ENCODE measurements at places on chromosomes 2 and 18. TPM values are rescaled to one million over a fixed set of nuclear protein-coding genes. Genes with fewer than 3 reads are reported as not detected.

GRCh38 chr2:156306821-156307220, 25.7 kb downstream of the NR4A2 start:
- H3K36me3 ChIP-seq: no peaks in the 10 kb centered on the region
- no peak overlapping the region for H3K4me3 ChIP-seq
- no peaks in the 10 kb centered on the region for H3K4me1 ChIP-seq

- H3K4me1 ChIP-seq: no peaks in the 10 kb centered on the region
- H3K27ac ChIP-seq: no peak overlapping the region
- no peaks in the 10 kb centered on the region for H3K36me3 ChIP-seq
Measured at GRCh38 chr2:121254748-121255147, 30.3 kb downstream of the TFCP2L1 start.

PFN4 gene
- 1.3 TPM for total RNA-seq

HSPE1 gene
- total RNA-seq: 165 TPM

DNA sequence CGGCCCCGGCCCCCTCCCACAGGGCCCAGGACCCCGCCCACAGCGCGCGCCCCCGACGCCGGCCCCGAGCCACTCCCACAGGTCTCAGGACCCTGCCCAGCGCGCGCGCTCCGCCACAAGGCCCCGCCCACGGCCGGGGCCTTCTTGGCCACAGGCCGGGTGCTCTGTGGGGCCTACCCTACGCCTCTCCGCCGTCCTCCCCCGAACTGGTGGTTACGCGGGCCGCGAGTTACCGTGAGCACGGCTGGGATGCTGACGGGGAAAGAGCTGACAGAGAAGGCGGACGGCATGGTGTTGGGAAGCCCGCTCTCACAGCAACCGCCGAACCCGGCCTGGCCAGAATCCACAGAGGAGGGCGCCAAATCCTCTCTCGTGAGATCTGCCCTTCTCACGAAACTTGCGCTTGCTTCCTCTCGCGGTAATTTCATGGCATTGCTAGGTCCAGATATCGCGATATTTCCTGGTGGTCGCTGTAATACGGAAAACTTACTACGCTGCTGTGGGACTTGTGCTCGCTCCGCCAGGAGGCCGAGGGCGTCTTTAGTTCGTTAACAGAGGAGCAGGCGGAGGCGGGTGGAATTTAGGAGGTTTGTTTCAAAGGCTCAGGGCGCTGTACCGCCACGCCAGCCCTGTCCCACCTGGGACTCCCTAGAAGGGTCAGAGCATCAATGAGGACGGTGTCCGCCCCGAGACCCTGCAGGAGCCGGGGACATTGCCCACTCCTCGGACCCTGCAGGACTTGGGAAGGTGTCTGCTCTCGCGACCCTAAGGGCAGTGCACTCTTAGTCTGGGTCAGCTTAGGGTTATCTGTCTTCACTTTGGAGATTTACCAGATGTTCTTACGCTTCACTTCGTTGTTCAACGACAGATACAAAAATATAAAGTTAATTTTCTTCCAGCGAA, at the start of gene TMEM18:
Gene TMEM18, minus strand, starts transcription at position 351 of the 903 bp plus-strand sequence. Its CDS starts 61 bp downstream, at position 290.
- no peaks in the 10 kb centered on the region for H3K36me3 ChIP-seq
- no peak for DNase-seq
- peaks cover 39% of the 10 kb centered on the region for H3K4me1 ChIP-seq
- no peaks in the 10 kb centered on the region for H3K27me3 ChIP-seq
- H3K4me3 ChIP-seq: peak within 1 kb of the TSS; percentile 96

DNA sequence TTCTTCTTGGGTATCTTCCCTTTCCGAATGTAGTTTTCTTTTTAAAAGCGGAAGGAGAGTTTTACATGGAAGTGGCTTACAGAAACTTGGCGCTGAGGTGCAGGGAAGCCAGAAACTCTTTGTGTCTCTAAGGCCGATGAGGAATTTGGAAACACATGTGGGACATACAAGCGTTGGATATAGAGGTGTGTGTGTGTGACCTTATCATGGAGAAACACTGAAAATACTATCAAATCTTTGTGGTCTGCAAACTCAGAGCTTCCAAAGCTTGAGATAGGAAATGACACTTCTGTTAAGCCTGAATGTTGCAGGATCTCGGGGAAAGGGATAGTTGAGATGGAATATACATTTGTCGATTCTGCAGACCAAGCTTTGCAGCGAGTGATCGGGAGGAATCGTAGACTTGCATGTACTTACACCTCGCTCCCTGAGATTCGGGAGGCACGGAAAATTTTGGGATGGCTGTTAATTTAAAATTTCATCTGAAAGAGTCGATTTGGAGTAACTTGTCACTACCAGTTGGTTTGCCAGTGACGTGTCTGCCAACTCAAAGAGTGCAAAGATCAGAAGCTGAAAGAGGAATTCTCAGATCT, 1.0 kb downstream of the NAB1 start:
- H3K27me3 ChIP-seq: peaks cover 16% of the 10 kb centered on the region
- peak overlapping the region; percentile 84 for H3K27ac ChIP-seq
- H3K4me1 ChIP-seq: peaks cover 26% of the 10 kb centered on the region
- DNase-seq: no peak
- H3K4me3 ChIP-seq: peak overlapping the region; percentile 94

- peaks cover 21% of the 10 kb centered on the region for H3K4me1 ChIP-seq
- no peak overlapping the region for H3K4me3 ChIP-seq
- peaks cover 12% of the 10 kb centered on the region for H3K27me3 ChIP-seq
- no peak for DNase-seq
Measured at GRCh38 chr18:75544051-75544481, 116.6 kb upstream of the SMIM21 start.

DNA sequence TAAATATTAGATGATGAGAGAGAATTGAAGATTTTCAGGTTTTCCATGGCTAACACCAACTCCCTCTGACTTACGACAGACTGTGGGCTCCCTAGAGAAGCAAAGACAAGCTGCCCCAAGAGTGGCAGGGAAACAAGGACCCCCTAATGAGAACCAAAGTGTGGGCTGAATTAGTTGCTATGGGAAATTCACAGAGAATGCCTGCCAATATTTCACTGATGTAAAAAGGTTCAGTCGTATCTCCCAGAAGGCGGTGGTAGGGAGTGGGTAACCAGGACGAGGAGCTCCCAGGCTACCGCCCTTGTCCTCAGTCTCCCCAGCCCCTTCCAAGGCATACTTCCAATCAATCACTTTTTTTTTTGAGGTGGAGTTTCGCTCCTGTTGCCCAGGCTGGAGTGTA, 113.6 kb downstream of the LAMA1 start:
- no peaks in the 10 kb centered on the region for H3K27me3 ChIP-seq
- no peak for DNase-seq
- H3K4me1 ChIP-seq: peaks cover 11% of the 10 kb centered on the region
- H3K4me3 ChIP-seq: no peak overlapping the region
- H3K27ac ChIP-seq: no peak overlapping the region

- no peak for DNase-seq
- H3K27me3 ChIP-seq: no peaks in the 10 kb centered on the region
- no peak overlapping the region for H3K27ac ChIP-seq
- peaks cover 6% of the 10 kb centered on the region for H3K4me1 ChIP-seq
- H3K4me3 ChIP-seq: no peak overlapping the region
Measured at GRCh38 chr18:22604390-22604985, 186.8 kb upstream of the CTAGE1 start.

DNA sequence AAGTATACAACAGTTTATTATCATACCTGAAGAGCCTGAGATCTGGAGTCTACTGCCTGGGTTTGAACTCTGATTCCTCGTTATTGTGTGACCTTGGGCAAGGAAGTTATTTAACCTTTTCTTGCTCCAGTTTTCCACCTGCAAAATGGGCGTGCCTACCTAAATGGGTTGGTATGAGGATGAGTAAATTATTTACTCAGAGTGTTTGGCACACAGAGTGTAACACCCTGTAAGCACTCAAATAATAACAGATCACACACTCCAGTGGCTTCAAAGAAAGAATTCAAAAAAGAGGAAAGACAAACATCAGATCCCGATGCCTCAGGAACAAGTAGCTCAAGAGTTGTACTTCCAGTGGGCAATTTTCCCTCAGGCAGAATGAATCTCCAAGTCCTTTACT, 2.4 kb downstream of the SRD5A2 start:
- no peak overlapping the region for H3K27ac ChIP-seq
- H3K4me1 ChIP-seq: no peaks in the 10 kb centered on the region
- no peak overlapping the region for H3K4me3 ChIP-seq
- no peaks in the 10 kb centered on the region for H3K36me3 ChIP-seq
- DNase-seq: no peak

GRCh38 chr2:233061591-233062450, 1.7 kb downstream of the INPP5D start:
- no peaks in the 10 kb centered on the region for H3K27me3 ChIP-seq
- DNase-seq: no peak
- no peak overlapping the region for H3K4me3 ChIP-seq
- H3K4me1 ChIP-seq: peaks cover 4% of the 10 kb centered on the region
- H3K27ac ChIP-seq: no peak overlapping the region
- no peaks in the 10 kb centered on the region for H3K36me3 ChIP-seq

GRCh38 chr18:35474884-35475283, 22.9 kb downstream of the INO80C start:
- H3K27ac ChIP-seq: no peak overlapping the region
- H3K4me1 ChIP-seq: peaks cover 6% of the 10 kb centered on the region
- peaks cover 18% of the 10 kb centered on the region for H3K36me3 ChIP-seq
- no peak for DNase-seq
- H3K27me3 ChIP-seq: no peaks in the 10 kb centered on the region

DNA sequence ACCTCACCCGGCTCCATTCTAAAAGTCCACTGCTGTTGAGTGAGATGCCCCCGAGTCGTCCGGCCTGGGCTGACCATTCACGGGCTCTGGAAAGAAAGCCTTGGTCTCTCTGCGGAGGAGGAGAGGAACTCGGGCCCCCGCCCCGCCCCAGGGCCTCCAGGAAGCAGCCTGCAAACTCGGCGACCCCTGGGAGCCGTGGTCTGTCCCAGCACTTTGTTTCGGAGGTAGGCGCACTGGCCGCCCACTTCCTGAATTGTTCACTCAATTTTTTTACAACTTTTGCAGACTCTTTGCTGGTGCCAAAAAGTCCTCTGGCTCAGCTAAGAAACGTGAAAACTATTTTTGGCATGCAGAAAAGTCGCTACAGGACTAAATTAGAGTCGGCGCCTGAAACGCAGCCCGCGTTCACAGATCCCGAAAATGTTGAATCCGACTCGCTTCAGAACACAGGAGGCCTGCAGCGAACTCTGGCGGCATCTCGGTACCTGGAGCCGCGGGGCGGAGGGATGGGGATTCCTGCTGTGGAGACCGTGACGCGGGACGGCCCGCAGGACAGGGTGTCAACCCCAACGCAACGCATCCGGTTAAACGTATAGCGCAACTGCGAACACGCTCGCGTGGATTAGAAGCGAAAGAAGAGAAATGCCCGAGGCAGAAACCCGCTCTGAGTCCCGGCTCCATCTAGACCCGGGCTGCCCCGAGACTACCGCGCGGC, 1.5 kb downstream of the PXDN start:
- H3K4me1 ChIP-seq: peaks cover 12% of the 10 kb centered on the region
- H3K27ac ChIP-seq: peak overlapping the region; percentile 95
- peaks cover 21% of the 10 kb centered on the region for H3K27me3 ChIP-seq
- peak overlapping the region; percentile 97 for H3K4me3 ChIP-seq
- H3K36me3 ChIP-seq: peaks cover 16% of the 10 kb centered on the region
- peak; percentile 82 for DNase-seq
